Activated T-helper 17 cell treated with anti-CD3 and anti-CD28 coated beads, Interleukin-2, amount 50 U/mL, for 72 hours (primary cell): ENCODE measurements at places on chromosomes 7 and 10.
A peak's percentile ranks its signal among the peaks of the same experiment; 100 is the strongest.

GRCh38 chr7:93202594-93203250, 23.5 kb downstream of the HEPACAM2 start:
- ATAC-seq, result no peak

GRCh38 chr7:80039251-80039884, 95.3 kb upstream of the GNAI1 start:
- ATAC-seq, result no peak

- ATAC-seq, result no peak
These were observed 289.0 kb downstream of the TNS3 start for GRCh38 chr7:47292832-47293309.

GRCh38 chr10:11023009-11023953, 5.6 kb downstream of the CELF2 start:
- ATAC-seq, result peak; percentile 56

- ATAC-seq, result peak; percentile 73
These were observed 20.9 kb upstream of the GOLGA7B start for GRCh38 chr10:97828721-97829120.

DNA sequence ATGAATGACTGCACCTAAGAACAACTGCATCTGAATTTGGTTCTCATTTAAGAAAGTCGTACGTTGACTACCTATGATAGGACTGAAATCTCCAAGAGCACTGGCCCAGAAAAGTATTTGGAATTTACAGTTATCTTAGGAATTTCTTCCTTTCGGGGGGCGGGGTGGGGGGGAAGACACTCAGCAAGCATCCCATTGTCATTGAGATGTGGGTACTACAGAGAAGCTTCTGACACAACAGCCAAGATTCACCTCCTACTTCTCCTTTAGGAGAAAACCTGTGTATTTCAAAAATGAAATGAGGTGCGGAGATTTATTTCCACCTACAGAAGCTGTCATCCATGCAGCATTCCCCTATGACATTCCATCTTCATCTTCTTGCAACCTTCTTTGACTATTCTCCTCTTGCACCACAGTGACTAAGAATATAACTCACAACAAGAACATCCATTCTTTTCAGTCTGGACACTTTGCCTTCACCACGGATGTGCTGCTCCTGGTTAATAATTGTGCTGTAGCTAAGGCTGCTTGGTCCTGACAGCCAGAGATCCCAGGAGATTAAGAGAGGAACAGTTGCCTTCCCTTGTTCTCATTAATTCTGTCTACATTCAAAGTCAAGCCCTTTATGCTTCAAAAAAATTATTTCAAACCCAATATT, 98.4 kb upstream of the FRMD4A start:
- ATAC-seq, result no peak

DNA sequence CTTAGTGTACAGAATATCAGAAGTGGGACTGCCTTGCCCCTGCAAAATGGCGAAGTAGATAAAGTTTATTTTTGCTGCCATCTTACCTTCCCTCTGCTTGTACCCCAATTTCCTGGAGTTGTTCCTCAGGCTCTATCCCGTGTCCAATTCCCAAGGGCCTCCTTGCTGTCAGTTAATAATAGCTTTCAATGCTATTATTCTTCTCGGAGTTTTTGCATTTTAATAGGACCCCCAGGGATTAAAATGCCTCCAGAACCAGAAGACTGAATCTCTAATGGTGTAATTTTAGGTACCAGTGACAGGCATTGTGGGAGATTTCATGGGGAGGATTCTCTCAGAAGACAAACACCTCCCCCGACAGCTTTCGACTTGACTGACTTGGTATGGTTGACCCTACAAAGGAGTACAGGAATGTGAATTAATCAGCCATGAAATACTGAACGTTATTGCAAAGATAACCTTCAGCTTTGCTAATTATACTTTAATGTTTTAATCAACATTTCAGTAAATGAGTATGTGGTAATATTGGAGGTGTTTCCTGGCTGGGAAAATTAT, 75.2 kb downstream of the ZNF22 start:
- no peak for ATAC-seq

DNA sequence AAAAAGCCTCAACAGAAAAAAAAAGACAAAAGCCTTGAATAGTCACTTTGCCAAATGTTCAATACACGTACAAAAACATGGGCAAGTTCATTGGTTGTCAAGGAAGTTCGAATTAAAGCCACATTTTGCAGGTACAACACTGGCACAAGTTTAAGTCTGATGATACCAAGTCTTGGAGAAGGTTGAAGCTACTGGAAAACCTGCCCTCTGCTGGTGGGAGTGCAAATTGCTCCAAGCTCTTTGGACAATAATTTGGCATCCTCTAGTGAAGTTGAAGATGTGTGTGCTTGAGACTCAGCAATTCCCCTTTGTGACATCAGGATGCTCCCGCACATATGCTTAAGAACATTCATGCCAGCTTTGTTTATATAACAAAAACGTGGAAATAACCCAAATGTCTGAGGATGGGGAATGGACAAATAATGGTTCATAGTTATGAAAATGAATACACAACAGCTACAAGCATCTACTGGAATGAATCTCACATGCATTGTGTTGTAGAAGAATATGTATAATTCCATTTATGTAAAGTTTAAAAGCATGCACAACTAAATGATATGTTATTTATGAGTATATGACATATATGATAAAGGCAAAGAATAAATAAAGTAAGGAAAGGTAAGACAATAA, 120.0 kb upstream of the PLPP4 start:
- no peak for ATAC-seq

DNA sequence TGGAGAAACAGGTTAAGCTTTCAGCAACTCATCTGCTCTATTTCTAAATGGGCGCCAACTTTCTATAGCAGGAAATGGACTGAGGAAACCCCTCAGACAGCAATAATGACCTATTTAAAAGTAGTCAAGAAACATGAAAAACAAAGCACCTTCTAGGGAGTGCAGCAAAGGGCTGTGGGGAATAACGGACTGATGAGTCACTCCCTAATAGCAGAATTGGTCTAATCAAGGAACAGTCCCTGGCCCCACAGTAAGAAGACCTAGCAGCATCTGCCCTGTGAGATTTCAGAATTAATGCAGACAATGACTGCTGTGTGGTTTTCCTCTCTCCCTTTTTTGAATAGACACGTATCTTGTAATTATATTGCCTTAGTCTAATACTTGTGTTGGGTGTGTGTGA, 602.9 kb downstream of the IPMK start:
- no peak for ATAC-seq
